ENCODE measurements at places on chromosomes 6 and 20.

DNA sequence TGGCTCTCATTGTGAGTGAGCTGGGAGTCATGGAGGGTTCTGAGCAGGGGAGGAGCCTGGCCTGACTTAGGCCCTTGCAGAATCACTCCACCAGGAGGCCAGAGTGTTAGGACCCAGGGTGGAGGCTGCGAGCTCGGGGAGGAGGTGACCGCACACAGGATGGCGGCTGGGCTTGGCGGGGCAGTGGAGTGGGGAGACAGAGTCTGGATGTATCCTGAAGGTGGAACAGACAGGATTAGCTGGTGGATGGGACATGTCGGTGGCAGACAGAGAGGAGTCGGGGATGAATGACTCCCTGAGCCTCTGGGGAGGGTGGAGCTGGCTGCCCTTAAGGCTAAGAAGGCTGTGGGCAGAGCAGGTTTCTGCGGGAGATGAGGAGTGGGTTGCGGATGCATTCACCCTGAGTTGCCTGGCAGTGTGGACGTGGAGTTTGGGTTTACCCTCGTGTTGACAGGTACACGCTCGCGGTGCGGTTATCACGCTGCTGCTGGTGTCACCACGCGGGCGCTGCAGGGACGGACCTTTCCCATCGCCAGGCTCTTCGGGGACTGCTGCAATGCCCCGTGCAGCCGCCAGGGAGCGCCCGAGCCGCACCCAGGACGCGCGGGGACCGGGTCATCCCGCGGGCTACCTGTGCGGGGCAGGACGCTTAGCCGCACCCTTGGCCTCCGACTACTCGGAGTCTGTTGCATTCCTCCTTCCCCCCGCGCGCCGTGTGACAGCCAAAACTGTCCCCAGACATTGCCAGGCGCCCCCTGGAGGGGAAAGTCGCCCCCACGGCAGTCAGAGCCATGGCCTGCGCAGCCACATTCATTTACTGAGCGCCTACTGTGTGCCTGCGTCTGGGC, 43.0 kb upstream of the PTGIS start:
- DNase-seq, result peak; percentile 90

DNA sequence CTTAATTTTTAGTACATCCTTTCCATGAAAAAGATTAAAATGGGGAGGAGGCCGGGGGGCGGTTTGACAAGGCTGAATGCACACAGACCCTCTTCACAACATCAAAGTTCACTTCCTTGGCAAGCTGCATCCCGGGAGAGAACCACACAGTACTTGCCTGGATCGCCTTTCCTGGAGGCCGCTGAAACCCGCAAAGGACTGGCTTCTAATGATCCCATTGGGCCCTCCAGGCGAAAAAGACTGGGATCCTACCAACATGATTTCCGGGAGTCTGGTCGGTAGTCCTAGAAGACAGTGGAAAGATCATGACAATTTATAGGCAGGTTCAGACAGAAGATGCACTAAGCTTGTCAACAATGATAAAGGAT, 60.2 kb downstream of the RIPOR2 start:
- DNase-seq, result no peak

DNA sequence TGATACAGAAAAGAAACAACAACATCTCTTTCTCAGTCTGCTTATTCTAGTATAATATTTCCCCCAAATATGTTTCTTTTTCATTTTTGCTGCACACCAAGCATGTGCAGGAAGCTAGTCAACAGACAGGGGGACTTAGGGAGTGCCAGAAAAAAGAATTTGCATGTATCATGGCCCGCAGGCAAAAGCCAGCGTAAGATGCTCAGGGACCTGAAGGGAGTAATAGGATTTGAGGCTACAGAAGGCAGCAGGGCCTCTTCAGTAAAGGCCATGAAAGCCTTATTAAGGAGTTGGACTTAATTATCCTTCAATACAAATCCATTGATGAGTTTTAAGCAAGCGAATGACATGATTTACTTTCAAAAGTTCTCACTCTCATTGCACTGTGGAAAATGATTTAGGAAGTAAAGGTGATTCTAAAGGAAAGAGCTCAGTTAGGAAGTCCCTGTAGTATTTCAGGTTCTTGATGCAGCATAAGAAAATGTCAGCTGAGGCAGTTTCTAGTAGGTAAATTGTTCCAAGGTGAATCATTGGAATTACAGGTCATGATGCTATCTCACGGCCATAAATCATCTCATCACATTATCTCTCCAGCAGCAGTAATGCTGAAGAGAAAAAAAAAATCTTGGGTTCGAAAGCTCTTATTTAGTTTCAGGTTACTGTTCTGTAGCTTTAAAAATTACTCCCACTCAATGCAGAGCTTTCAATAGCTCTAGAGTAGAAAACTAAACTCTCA, 94.8 kb downstream of the PTCHD4 start:
- no peak for DNase-seq

- DNase-seq, result no peak
Observed at GRCh38 chr6:119193707-119194106, 115.2 kb upstream of the FAM184A start.

- DNase-seq, result no peak
Observed at GRCh38 chr6:40138273-40138720, 204.0 kb upstream of the MOCS1 start.
